ENCODE measurements at places on chromosomes 12 and 14.
A peak's percentile ranks its signal among the peaks of the same experiment; 100 is the strongest.

DNA sequence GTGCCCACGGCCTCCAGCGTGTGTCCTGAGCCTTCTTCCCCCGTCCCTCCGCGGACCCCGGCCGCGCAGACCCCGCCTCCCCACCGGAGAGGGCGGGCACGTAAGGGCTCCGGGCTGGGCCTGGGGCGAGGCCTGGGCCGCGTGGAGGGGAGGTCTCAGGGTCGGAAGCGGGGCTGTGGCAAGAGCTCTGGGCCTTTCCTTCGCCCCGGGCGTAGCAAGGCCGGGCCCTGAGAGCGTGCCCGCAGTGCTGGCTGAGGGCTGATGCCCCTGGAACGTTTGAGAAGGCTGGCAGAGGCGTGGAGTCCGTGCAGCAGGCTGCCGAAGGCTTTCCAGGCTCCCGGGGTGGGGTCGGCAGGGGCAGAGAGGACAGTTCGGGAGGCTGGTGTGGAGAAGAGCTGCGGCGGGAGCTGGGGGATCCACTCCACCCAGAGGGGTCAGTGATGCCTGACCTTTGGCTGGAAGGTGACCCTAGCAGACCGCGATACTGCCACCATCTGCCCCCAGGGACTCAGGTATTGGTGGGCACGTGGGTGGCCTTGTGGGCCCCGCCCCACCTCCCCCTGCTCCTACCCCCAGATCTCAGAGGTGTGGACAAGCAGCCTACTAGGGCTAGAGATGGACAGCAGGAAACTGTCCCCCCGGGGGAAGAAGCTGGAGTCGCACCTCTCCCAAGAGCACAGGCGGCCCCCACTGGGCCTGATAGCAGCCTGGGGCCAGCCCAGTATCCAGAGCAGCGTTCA is 558 bp downstream of the TEX22 start:
- peak; percentile 45 for DNase-seq

GRCh38 chr14:25944020-25944419 is 653.8 kb downstream of the NOVA1 start:
- no peak for DNase-seq

GRCh38 chr12:116540622-116541152 is 18.5 kb upstream of the MAP1LC3B2 start:
- no peak for DNase-seq

DNA sequence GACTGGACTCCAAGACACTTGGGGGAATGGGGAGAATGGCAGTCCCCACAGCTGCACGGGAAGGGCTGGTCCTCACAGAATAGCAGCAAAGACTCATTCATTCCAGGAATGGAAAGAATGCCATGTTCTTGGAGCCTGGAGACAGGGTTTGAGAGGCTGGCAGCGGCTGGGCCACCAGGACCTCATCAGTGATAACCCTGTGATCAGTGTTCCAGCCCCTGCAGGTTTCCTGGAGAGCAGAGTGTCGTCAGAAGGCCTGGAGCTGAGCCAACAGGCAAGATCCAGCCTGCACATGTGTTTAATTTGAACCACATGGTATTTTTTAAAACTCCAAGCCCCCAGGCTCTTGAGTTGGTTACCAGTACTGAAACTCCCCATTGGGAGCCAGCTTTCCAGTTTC is 11.3 kb downstream of the BDKRB1 start:
- peak; percentile 26 for DNase-seq

Data from T1000 (cell line).